ENCODE measurements at places on chromosomes 7 and 10. TPM values are rescaled to one million over a fixed set of nuclear protein-coding genes. Genes with fewer than 3 reads are reported as not detected.
A peak's percentile ranks its signal among the peaks of the same experiment; 100 is the strongest.

DNA sequence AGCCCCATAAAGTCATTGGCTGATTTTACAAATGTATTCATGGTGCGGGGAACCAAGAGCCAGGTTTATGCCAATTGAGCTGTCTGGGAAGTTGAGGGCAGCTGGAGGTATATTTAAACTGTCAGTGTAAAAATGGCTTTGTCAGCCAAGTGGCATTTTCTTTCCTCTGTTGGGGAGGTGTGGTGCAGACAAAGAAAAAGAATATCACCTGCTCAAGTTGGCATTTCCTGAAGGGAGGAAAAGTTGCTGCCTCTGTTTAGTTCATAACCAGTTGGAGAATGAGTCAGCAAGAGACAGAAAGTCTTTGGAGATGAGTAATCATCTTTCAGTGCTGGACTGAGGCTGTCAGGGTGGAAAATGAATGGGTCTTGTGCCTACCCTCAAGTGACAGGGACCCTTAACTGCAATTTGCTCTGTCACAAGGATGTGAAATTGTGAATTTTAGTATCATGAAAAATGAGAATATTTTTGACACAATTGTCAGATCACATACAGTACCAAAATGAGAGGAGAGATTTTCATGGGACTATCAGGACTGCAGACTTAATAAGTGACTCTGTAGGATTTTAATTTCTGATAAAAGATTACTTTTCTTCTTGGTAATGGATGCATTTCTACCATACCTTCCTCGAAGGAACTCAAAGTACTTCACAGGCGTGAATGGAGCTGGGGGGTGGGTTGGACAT is 137.3 kb downstream of the ANLN start:
- peaks cover 22% of the 10 kb centered on the region for H3K4me1 ChIP-seq
- H3K4me3 ChIP-seq: no peak overlapping the region

GRCh38 chr10:101478956-101479355 is 109.1 kb downstream of the POLL start:
- H3K4me1 ChIP-seq: peaks cover 1% of the 10 kb centered on the region
- DNase-seq: no peak
- H3K4me3 ChIP-seq: no peak overlapping the region
- no peaks in the 10 kb centered on the region for H3K27me3 ChIP-seq
- no peak overlapping the region for H3K27ac ChIP-seq

GRCh38 chr7:137110091-137110509 is 233.4 kb downstream of the PTN start:
- no peaks in the 10 kb centered on the region for H3K36me3 ChIP-seq
- H3K27me3 ChIP-seq: no peaks in the 10 kb centered on the region
- H3K4me3 ChIP-seq: no peak overlapping the region
- H3K27ac ChIP-seq: no peak overlapping the region

- peaks cover 4% of the 10 kb centered on the region for H3K36me3 ChIP-seq
- H3K27me3 ChIP-seq: no peaks in the 10 kb centered on the region
- H3K4me3 ChIP-seq: no peak overlapping the region
- no peak for DNase-seq
- peaks cover 23% of the 10 kb centered on the region for H3K4me1 ChIP-seq
Observed at GRCh38 chr10:85673270-85673669, 693.3 kb downstream of the GRID1 start.

DNA sequence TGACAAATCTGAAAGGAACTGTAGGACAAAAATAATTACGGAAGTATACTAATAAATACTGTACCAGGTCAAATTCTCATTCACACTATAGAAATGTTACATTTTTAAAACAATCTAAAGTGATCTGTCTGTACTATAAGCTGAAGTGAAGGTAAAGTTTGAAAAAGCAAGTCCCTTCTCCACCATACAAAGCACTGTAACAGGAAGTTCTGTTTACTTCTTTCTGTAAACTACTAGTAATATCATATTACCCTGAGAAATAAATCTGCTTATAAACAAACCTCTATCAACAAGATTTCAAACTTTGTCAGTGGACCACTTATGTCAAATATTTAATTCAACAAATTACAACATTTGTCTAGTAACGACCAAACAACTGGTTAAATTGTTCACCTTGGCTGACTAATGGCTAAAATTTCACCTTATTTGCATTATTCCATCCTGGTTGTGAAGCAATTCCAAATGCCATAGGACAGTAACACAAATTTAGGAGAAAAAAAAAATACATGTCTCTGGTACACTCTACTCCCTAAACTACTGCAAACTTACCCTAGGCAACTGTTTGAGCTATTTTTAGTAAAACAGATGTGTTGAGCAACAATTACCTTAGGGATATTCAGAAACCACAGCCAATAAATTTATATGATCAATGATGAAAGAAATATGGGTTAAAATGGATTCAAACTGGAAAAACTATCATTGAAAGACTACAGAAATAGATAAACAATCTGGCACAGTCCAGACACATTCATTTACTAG is 126.0 kb downstream of the NRBF2 start:
- H3K4me1 ChIP-seq: peaks cover 70% of the 10 kb centered on the region
- H3K27ac ChIP-seq: no peak overlapping the region
- H3K36me3 ChIP-seq: peaks cover 53% of the 10 kb centered on the region
- no peak for DNase-seq
- no peak overlapping the region for H3K4me3 ChIP-seq

GRCh38 chr7:31028006-31028405 is 24.1 kb upstream of the ADCYAP1R1 start:
- H3K27ac ChIP-seq: no peak overlapping the region
- H3K4me1 ChIP-seq: peaks cover 29% of the 10 kb centered on the region

DNA sequence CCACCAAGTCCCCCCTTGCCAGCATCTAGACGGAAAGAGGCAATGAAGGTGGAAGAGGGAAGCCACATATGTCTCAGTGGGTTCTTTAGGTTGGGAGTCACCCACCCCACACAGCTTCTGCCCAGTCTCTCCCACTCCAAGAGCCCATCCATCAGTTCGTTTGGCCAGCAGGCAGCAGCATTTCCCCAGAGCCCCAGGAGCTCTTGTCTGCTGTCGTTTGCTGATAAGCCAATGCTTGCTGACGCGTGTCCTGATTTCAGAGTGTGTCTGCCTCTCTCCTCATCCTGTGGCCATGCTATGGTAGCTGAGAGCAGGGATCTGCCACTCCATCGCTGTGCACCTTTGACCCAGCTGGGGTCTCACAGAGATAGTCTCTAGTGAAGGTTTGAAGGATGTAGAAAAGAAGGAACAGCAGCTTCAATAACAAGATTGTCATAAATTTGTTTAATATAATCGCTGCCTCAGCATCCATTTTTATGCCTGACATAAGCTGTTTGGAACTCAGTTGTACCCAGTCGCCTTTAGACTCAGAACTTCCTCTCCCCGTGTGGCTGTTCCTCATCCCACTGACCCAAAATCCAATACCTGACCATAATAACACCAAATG is 39.4 kb upstream of the GDF10 start:
- DNase-seq: no peak
- no peaks in the 10 kb centered on the region for H3K27me3 ChIP-seq
- H3K36me3 ChIP-seq: peaks cover 23% of the 10 kb centered on the region
- no peak overlapping the region for H3K4me3 ChIP-seq

DNA sequence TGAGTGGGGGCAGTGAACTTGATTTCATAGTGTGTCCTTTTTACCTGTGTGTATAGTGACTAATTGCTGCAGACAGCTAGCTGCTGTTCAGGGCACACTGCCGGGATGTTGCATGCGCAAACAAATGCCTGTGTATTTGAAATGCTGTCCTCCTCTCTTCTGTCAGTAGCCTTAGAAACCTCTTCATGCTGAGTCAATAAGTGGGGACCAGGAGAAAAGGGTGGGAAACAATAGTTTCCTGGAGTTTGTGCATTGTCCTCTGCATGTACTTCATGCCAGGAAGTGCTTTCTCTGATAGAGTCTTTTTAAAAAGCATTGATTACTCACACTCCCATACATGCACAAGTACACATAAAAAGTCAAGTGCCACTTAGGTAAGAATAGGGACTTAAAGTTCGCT is 1183.7 kb upstream of the CELF2 start:
- H3K27ac ChIP-seq: no peak overlapping the region
- no peaks in the 10 kb centered on the region for H3K4me1 ChIP-seq
- H3K27me3 ChIP-seq: no peaks in the 10 kb centered on the region
- H3K4me3 ChIP-seq: no peak overlapping the region
- DNase-seq: no peak
- no peaks in the 10 kb centered on the region for H3K36me3 ChIP-seq

DNA sequence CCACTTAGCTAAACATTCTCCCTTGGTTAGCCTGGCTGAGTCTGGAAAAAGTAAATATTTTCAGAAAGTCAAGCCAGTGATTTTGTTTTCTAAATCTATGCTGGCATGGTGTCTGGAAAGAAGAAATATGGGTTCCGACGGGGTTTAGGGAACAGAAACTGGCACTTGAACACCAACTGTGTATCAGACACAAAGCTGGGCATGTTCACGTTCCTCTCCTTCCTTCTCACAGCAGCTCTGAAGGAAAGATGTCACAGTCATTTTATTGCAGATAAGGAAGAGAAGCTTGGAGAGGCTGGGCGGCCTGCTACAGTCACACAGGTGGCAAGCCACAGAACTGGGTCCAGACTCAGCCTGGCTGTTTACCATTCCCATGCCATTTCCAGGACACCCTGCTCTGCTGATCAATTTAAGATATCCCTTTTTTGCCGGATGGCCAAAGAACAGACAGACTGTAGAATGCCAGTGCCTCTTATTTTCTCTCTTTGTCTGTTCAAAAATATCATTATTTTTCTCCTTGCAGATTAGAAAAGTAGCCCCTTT is 118.8 kb downstream of the HERPUD2 start:
- H3K4me3 ChIP-seq: no peak overlapping the region
- DNase-seq: no peak
- no peaks in the 10 kb centered on the region for H3K27me3 ChIP-seq
- H3K4me1 ChIP-seq: no peaks in the 10 kb centered on the region
- no peaks in the 10 kb centered on the region for H3K36me3 ChIP-seq

- H3K36me3 ChIP-seq: no peaks in the 10 kb centered on the region
- H3K27me3 ChIP-seq: no peaks in the 10 kb centered on the region
- H3K27ac ChIP-seq: no peak overlapping the region
- H3K4me3 ChIP-seq: no peak overlapping the region
- H3K4me1 ChIP-seq: no peaks in the 10 kb centered on the region
- DNase-seq: no peak
Observed at GRCh38 chr10:117926491-117926890, 120.2 kb downstream of the RAB11FIP2 start.

DNA sequence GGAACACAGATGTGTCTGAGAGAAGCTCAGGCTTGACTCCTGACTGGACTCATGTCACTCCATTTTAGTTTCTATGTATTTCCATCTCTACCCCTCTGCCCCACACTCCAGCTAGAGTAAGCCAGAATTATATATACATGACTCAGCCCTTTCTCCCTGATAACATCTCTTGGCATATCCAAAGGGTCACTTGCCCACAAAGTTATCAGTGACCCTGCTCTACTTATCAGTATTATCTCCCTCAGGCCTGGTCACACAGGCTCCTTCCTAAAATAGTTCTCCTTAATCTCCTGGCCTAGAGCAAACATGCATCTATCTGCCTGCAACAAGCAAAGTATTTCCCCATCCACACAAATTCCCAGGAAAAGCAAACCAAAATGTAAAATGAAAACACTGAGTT is 598.3 kb downstream of the SUGCT start:
- H3K27me3 ChIP-seq: peaks cover 3% of the 10 kb centered on the region
- H3K36me3 ChIP-seq: no peaks in the 10 kb centered on the region
- peaks cover 12% of the 10 kb centered on the region for H3K4me1 ChIP-seq
- H3K27ac ChIP-seq: no peak overlapping the region
- no peak for DNase-seq

The AKR1C4 gene
- total RNA-seq: not detected

DNA sequence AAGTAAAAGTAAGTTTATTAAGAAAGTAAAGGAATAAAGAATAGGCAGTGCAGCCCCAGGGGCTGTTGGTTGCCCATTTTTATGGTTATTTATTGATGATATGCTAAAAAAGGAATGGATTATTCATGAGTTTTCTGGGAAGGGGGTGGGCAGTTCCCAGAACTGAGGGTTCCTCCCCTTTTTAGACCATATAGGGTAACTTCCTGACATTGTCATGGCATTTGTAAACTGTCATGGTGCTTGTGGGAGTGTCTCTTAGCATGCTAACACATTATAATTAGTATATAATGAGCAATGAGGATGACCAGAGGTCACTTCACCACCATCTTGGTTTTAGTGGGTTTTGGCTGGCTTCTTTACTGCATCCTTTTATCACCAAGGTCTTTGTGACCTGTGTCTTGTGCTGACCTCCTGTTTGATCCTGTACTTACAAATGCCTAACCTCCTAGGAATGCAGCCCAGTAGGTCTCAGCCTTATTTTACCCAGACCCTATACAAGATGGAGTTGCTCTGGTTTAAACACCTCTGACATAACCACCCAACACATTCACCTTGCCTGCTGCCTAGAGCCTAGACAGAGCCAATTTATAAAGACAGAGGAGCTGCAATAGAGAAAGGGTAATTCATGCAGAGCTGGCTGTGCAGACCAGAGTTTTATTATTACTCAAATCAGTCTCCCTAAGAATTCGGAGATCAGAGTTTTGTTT is 10.9 kb upstream of the ERCC6 start:
- peaks cover 3% of the 10 kb centered on the region for H3K36me3 ChIP-seq
- no peak overlapping the region for H3K27ac ChIP-seq
- peaks cover 16% of the 10 kb centered on the region for H3K27me3 ChIP-seq
- H3K4me3 ChIP-seq: no peak overlapping the region
- no peaks in the 10 kb centered on the region for H3K4me1 ChIP-seq

DNA sequence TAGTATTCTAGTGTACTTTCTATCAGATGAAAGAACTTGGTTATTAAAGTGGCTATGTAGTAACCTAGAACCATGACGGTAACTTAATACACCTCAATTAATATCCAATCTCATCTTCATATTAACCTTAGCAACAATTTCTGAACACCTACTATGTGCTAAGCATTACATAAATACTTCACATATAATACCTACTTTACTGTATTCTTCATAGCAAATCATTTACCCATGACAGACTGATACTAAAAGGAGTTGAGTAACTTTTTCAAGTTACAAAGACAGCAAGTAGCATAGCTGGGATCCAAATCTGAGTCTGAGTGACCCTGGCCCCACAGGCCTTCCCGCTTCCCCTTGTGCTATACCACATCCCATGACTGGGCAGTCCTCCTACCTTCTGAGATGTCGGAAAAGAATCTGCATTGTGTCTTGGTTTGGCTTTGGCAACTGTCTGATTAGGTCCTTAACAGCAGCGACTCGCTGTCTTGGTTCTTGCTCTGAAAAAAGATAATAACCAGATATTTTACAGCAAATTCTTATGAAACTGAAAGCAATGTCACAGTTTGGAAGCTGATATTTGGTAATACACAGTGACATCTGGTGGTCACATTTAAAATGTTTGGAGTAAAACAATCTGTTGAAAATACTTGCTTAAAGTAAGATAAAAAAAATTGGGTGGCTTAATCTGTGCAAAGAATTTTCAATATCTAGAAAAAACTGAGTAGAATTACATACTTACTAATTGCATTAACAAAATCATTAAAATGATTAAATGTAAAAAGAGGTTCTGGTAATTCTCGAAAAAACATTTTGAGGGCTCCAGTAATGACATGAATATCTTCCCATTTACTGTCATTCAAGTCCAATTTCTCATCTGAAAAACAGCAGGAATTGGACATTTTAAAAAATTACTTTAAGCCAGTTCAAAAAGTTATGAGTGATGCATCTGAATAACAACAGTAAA is 120.1 kb downstream of the ARHGAP12 start:
- H3K27me3 ChIP-seq: no peaks in the 10 kb centered on the region
- H3K36me3 ChIP-seq: peaks cover 7% of the 10 kb centered on the region
- peak overlapping the region; percentile 90 for H3K27ac ChIP-seq
- DNase-seq: peak; percentile 31
- H3K4me1 ChIP-seq: peaks cover 6% of the 10 kb centered on the region
- peak overlapping the region; percentile 54 for H3K4me3 ChIP-seq

The LRRC17 gene
- 0.58 TPM for total RNA-seq

The GRB10 gene
- 4.4 TPM for total RNA-seq

Measured in activated CD4-positive, alpha-beta T cell treated with anti-CD3 and anti-CD28 coated beads, Interleukin-2, amount 10 ng/mL, durations not matched to agents 7 days and 5 days (primary cell).